ENCODE measurements at places on chromosomes 12 and 14. TPM values are rescaled to one million over a fixed set of nuclear protein-coding genes. Genes with fewer than 3 reads are reported as not detected.

Gene TNS2
- 27.1 TPM for total RNA-seq

Gene SLC6A12
- total RNA-seq, result 0.16 TPM

Gene ARID4A
- total RNA-seq, result 26.8 TPM

Gene BEST3
- not detected for total RNA-seq

Gene DEGS2
- 37.0 TPM for total RNA-seq

Gene CIROP
- not detected for total RNA-seq

Gene CTSG
- 3.2 TPM for total RNA-seq

Gene PLEKHD1
- 0.10 TPM for total RNA-seq

Gene PROX2
- not detected for total RNA-seq

Gene STYK1
- total RNA-seq, result 24.5 TPM

Gene AICDA
- not detected for total RNA-seq

Gene RNU6-7
- total RNA-seq, result not detected

Gene PLBD2
- total RNA-seq, result 20.2 TPM

Gene ALDH1L2
- 1.3 TPM for total RNA-seq

Gene PKP2
- total RNA-seq, result 187 TPM

Gene KRT79
- total RNA-seq, result not detected

Gene CCNT1
- total RNA-seq, result 26.3 TPM

Gene RNU7-1
- total RNA-seq, result not detected

Gene PCBP2
- total RNA-seq, result 596 TPM

Gene MTERF2
- total RNA-seq, result 9.3 TPM

Gene DEPDC4
- 2.8 TPM for total RNA-seq

Gene IL23A
- total RNA-seq, result not detected

Gene POTEM
- total RNA-seq, result not detected

Gene NDUFB1
- total RNA-seq, result 167 TPM

Gene ZNF385A
- total RNA-seq, result 7.3 TPM

Gene RDH5
- total RNA-seq, result 29.6 TPM

Gene ERH
- 118 TPM for total RNA-seq

Gene PTPRQ
- total RNA-seq, result not detected

Gene HHIPL1
- 0.93 TPM for total RNA-seq

Gene C14orf132
- total RNA-seq, result 3.6 TPM

Gene PLEKHG7
- total RNA-seq, result 0.59 TPM

Gene LRRK2
- total RNA-seq, result 4.1 TPM

Gene CCDC177
- total RNA-seq, result not detected

Gene C12orf50
- total RNA-seq, result 0.05 TPM
